Stimulated activated CD8-positive, alpha-beta memory T cell treated with anti-CD3 and anti-CD28 coated beads, Interleukin-7, amount 100 ng/mL, for 1 hour (primary cell): ENCODE measurements at places on chromosomes 3 and 15.

GRCh38 chr3:80535286-80535685, 767.5 kb upstream of the ROBO1 start:
- no peak for DNase-seq

DNA sequence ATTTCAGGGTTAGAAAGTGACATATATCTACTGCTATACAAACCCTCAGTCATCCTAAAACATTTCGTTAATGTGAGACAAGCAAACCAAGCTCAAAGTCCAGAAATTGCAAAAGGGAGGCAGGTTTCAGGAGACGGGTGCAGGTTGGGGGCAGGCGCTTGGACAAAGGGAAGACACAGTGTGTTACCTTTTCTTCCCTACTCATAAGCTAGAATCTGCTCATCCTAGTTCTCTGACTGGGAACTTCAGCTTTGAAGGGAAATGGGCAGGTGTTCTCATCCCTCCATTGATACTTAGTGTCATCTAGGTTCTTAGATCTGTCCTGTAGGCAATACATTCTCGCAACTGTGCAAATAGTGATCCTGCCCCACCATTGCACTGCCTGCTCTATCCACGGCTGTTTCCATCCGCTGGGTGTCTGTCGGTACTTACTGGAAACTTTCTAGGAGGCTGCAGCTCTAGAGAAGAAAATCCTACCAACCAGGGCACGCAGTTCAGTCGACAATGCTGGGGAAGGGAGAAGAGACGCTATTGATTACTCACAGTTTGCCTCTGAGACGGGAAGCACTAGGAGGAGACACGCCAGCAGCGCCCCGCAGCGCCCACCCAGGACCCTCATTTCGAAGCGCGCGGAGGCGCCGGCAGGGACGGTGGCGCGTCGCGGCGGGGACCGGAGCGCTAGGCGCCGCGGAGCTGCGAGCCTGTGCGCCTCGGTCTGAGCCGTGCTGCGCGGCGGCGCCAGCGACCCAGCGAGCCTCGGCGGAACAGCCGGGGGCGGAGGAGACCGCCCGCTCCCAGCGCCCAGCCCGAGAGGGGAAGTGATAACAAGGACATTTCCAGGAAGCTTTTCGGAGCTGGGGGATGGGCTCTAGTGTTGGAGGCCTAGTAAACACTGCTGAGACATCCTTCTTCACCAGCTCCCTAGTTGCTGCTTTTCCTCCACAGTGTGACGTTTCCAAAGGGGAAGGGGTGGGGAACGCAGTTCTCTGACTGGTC, at the start of gene PROS1:
TSS of gene PROS1 (minus strand) at position 766 of the 996 bp plus-strand sequence. CDS start at position 619, 147 bp downstream.
- DNase-seq: no peak

DNA sequence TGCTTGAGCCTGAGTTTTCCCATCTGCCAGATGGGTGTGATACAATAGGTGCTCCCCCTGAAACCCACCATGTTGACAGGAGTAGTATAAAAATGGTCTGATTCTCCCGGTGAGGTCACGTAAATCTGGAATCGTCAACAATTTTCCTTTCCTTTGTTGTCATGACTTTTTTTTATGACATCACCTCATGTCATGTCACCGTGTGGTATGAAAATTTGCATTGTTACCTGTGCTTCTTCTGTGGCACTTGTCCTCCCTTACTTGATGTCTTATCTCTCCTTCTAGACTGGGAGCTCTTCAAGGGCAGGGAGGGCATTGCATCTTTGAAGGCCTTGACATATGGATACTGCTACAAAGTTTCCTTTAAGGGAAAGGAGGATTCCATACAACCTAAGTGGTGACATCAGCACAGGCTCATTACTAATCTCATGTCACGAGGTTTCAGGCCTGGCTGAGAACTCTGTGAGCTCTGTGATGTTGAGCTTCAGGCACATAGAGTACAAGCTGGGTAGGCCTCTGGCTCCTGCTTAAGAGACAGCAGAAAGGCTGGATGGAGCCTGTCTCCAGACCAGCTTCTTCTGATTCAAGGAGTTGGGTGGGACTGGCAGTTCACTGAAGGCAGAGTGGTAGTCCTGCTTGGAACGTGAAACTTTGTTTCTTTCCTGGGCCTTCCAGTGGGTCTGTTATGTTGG, 66.3 kb downstream of the LPP start:
- no peak for DNase-seq

DNA sequence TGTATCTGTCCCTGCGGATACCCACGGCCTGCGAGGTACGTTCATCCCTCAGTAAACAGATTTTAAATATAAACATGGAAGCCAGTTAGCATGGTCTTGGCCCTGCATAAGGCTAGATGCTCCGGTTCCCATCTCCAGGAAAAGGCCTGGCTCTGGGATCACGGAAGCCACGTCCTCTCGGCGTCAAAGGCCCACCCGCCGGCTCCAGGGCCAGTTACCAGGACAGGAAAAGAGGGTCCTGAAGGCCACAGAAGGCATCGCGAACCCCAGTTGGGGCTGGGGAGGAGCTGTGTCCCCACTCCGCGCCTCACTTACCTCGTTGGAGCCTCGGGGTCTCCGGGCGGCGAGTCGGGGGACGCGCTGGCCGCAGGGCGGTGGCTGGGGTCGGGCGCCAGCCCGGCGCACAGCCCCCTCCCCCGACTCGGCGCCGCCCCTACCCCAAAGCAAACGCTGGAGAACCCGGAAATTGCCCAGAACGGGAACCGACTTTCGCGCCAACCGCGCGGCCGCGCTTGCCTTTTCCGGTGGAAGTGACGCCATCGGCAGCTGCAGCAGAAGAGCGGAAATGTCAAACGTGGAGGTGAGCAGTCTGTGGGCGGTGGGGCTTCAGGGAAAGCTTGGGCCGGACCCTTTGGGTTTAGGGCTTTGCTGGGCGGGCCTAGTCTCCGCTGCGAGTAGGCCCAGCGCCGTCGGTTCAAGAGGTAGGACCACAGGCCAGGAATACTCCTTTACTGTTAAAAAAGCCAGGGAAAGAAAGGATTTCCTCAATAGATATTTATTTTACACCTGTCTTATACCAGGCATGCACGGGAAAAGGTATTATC, at the start of gene TOPBP1:
TSS of gene TOPBP1 (minus strand) at position 488 of the 824 bp plus-strand sequence. CDS start 814 bp downstream, outside the sequence.
- peak; percentile 71 for DNase-seq

DNA sequence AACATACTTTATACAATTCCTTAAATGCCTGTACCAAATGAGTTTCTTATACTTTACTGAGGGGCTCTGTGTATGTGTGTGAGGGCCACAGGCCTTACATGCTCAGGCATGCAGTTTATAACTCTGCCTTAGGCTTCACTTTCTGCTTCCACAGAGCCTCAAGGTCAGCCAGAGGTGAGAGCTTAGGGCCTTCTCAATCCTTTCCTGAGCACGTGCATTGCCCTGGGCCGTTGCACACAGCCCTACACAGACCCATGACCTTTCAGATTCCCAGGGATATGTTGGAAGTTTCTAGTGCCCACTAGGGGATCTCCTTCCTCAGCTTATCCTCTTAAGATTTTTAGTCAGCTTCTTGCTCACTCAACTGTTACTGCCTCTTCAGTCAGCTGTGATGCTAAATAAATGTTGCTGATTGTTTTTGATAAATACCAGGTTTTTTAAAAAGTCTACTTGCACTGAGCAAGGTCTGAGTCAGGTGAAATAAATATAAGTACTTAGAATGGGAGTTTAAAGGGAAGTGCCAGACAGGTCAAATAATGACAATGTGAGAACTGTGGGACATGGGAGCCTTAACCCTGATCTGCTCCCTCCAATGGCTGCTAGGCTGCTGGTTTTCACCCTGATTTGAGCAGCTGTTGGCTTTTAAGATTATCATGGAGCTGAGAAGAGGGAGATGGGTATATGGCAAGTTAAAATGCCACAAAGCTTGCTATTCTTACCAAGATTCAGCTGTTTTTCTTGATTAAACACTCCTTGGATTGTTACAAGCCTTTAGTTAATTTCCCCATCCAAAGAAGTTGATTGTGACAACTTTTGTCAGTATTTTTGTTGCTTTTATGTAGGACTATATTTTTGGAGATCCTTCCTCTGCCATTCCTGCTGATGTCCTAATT, 169.5 kb downstream of the PLD1 start:
- no peak for DNase-seq

DNA sequence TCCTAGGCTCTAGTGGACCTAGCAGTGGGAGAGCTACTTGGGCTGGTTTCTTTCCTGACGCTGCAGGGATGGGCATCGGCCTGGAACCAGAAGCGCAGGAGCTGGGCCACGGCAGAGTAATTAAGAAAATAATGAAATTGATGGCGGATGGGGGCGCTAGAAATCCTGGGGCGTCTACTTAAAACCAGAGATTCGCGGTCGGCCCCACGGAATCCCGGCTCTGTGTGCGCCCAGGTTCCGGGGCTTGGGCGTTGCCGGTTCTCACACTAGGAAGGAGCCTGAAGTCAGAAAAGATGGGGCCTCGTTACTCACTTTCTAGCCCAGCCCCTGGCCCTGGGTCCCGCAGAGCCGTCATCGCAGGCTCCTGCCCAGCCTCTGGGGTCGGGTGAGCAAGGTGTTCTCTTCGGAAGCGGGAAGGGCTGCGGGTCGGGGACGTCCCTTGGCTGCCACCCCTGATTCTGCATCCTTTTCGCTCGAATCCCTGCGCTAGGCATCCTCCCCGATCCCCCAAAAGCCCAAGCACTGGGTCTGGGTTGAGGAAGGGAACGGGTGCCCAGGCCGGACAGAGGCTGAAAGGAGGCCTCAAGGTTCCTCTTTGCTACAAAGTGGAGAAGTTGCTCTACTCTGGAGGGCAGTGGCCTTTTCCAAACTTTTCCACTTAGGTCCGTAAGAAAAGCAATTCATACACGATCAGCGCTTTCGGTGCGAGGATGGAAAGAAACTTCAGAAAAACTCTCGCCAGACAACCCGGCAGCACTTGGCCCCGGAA, 6.1 kb downstream of the SOX14 start:
- no peak for DNase-seq

- no peak for DNase-seq
Observed at GRCh38 chr3:35678643-35679161, 39.4 kb downstream of the ARPP21 start.

GRCh38 chr15:56484287-56484686, 19.4 kb upstream of the MNS1 start:
- DNase-seq: no peak

DNA sequence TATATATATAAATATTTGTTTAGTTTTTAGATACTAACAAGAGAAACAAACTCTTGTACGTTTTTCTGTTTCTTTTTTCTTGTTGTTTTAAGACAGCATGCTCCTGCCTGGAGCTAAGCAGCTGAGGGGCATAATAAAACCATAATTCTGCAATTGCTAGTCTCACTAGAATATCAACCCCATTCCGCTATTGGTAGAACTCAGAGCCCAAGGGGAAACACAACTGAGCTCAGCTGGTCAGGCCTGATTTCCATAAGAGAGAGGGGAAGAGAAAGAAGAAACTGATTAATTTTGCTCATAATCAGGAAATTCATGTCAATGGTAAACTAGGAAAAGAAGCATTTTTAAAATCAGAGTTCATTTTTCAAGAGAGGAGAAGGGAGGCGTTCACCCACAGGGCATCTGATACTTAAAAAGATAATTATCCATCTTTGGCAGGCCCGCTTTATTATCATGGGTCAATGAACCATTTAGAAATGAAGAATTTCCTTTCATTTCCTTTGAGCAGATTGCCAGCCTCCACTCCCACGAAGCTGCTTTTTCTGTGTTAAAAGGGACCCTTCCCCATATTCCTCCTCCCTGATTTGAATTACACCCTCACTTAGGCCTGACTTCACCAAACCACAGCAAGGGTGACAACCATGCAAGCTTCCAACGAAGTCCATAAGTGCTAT, 965.3 kb upstream of the CFAP20DC start:
- no peak for DNase-seq

- no peak for DNase-seq
Observed at GRCh38 chr15:47383102-47383501, 334.2 kb upstream of the SEMA6D start.

DNA sequence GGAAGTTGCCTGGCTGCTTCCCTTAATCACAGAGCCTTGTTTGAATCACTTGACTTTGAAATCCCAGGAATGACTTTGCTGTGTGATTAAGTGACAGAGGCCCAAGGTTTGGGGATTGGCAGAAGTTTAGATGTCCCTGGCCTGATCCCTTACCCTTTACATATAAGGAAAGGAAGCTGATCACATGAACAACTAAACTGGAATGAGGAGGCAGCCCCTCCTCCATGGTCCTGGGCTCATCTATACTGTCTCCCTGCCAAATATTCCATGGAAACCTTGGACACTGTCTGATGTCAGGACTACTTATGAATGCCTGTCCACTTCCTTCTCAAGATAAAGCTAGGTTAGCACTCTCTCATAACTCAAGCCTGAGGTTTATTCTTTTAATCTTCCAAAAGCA, 181.3 kb upstream of the CTDSPL start:
- no peak for DNase-seq

GRCh38 chr15:68017201-68017600, 36.9 kb upstream of the PIAS1 start:
- DNase-seq: no peak

DNA sequence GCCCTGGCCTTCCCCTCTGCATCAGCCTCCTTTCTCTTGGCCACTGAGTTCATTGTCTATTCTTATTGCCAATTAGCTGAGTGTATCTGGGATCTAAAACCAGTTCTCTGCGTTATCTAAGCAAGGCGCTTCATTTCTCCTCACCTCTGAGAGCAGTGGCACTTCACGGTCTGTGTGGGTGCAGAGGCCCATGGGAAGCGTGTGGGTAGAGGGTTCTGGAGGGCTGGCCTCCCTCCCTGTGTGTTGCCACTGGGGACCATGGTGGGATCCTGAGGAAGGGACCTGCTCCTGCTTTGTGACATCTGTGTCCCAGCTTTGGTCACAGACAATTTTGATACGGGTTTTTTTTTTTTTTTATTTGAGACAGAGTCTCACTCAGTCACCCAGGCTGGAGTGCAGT, 32.7 kb downstream of the EDEM1 start:
- no peak for DNase-seq

GRCh38 chr15:94008104-94009074, 223.0 kb upstream of the MCTP2 start:
- no peak for DNase-seq

DNA sequence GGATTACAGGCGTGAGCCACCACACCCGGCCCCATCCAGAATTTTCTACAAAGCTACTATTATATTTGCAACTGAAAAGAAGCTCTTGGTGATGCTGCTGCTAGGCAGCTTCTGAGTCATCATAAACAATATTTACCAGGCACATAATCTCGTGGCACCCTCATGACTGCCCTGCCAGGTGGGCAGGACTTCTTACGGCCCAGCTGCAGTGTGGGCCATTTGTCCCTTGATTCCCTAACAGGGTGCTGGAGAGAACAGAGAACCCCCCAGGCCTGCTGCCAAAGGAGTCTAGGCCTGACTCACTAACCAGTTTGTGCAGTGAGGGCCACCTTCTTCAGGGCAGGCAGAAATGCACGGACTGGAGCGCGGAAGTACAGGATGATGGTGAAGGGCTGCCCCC, 4.9 kb downstream of the EPB42 start:
- no peak for DNase-seq
